ENCODE measurements at places on chromosomes 3 and 15.
A peak's percentile ranks its signal among the peaks of the same experiment; 100 is the strongest.

GRCh38 chr15:66629817-66630576 is 64.2 kb upstream of the LCTL start:
- DNase-seq = no peak

- DNase-seq = no peak
These were observed 78.1 kb upstream of the SETMAR start for GRCh38 chr3:4225005-4225471.

DNA sequence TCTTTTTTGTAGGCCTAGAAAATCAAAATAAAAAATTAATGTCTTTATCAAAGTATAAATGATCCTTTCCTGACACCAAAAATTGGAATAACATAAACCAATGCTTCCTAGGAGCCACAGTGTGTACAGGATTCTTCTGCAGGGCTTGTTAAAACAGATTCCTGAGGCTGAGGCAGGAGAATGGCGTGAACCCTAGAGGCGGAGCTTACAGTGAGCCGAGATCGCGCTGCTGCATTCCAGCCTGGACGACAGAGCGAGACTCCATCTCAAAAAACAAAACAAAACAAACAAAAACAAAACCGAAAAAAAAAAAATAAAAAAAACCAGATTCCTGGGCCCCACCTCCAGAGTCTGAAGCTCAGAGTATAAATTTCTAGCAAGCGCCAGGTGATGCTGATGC is 78.0 kb downstream of the PEX5L start:
- DNase-seq = no peak

DNA sequence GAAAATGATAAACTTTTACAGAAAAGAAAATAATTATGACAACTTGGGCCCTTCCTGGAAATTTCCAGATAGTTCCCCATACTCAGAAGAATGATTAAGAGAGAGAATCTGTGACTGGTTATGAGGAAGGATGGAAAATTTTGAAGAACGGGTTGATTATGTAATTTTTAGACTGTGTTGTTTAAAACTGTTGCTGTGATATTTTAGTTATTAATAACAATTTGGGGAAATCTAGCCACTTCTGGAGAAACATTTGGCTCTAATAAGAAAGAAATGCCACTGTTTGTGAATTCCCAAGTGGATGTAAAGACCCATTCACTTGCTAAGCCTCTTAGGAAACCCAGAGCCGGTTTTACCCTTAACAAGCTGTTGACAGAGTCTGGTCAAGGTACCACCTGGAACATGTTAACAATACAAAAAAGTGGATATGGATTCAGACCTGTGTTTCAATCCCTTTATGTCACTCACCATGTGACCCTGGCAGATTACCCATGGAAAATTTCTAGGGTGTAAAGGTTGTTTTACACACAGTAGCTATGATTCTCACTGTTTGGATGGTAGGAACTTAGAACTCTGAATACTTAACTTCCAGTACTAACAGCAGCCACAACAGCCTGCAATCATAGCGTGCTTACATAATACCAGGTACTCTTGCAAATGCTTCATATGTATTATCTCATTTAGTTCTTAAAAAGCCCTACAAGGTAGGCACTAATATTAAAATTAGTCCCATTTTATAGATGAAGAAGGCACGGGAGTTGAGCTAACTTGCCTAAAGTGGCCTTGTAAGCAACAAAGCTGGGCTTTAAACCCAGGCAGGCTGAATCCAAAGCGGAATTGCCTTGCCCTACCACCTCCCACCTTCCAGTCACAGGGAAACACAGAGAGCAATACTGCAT is 32.0 kb downstream of the ZBTB38 start:
- no peak for DNase-seq

DNA sequence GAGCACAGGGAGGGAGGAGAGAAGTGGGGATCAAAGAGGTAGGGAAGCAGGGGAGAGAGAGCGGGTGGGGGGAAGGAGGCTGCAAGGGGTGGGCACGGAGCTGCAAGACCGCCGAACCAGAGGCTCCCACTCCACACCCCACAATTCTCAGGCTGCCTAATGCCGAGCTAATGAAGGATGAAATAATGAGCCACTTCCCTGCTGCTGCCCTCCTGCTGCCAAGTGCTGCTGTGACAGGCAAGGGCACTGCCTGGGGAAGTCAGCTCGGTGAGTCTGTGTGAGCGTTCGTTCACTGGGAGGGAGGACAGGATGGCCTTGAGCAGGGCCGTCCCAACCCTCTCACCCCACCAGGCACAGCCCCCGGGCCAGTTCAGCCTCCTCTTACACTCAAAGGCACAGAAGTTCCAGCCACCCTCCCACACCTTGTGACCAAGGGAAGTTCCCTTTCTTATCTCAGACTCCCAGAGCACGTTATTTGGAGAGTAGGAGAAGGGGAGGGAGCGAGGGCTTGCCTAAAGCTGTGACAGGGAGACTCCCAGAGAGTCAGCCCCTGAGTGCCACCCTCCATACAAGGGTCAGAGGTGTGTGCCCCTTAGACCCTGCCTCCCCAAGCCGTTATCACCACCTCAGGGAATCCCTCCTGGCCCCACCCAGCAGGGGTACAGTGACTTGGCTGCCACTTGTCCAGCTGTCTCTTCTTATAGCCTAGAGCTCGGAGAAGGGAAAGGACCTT is 12.4 kb downstream of the GLYCTK start:
- DNase-seq = no peak

- no peak for DNase-seq
These were observed 56.7 kb downstream of the PLS1 start for GRCh38 chr3:142652826-142653292.

DNA sequence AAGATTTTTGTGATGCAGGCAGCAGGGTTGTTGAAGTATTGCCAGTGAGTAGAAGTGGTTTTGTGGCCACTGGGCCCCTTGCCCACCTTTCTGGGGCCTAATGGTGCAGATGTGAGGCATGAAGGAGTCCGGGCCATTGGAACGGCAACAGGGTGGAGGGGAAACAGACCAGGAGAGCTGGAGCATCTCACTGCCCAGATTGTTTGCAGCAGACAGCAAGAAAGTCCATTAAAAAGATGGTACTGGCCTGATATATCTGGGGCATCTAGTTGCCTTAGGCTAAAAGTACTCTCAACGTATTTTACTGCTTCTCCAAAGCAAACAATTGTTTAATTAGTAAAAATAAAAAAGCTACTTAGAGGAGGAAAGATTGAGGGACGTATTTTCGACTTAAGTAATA is 298.4 kb downstream of the SATB1 start:
- DNase-seq = no peak

DNA sequence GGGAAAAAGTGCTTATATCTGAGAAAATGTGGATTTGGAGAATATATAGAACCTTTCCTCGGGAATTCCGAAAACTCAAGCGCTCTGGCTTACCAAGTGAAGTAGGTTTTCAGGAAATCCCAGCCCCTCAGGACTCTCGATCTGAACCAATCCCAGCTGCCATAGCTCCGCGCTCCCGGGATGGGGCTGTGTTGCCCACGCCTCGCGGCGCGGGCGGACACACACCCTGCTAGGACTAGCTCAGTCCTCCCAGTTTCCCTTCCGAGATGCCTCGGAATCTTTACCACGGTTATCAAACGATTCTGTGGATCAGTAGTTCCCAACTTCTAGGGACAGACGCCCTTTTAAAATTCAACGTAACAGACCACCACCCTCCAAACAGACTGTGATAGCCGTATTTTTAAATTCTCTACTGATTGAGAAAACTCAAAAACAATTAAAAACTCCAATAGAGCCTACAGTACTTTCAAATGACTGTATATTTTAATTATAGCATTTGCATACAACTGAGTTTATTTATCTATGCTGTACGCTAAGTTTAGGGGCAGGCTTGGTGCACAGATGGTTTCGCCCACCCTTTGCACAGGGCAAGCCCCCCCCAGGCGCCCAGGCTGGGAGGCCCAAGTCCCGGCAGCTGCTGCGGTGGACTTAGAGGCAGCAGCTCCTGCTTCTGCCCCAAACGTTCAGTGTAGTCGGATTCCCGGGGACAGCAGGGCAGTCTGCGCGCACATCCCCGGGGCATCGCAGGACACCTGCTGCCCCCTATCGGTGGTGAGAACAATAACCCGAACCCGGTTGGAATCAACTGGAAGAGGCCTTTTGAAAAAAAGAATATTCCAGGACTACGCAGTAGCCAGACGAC is 52.3 kb downstream of the CCDC54 start:
- peak; percentile 54 for DNase-seq

DNA sequence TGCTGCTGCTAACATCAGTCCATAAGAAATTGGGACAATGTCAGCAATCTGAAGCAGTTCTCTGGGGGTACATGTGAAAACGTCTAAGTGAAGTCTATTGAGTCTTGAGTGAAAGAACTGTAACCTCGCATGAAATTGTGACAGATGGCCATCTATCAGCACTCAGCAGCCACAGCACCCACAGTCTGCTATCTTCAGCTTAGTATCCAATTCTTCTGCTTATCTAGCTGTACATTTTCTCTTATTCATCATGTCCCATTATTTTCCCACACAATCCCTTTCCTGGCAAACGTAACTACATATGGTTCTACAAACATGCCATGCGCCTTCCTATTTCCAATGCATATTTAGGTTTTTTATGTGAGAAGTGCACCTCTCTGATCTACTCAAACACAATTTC is 629.7 kb downstream of the NTRK3 start:
- no peak for DNase-seq

DNA sequence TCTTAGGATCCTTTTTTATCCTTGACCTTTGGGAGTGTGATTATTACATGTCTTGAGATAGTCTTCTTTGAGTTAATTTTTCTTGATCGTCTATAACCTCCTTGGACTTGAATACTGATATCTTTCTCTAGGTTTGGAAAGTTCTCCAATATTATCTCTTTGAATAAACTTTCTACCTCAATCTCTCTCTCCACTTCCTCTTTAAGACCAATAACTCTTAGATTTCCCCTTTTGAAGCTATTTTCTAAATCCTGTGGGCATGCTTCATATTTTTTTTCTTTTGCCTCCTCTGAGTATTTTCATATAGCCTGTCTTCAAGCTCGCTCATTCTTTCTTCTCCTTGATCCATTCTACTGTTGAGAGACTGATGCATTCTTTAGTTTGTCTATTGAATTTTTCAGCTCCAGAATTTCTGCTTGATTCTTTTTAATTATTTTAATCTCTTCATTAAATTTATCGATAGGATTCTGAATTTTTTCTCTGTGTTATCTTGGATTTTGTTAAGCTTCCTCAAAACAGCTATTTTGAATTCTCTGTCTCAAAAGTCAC is 12.1 kb downstream of the USF3 start:
- no peak for DNase-seq
